Cortex of kidney (tissue), 1 donor: ENCODE measurements at places on chromosomes 16 and 17.

- DNase-seq = no peak
These were observed 131.8 kb downstream of the ABCC12 start for GRCh38 chr16:48024042-48024441.

DNA sequence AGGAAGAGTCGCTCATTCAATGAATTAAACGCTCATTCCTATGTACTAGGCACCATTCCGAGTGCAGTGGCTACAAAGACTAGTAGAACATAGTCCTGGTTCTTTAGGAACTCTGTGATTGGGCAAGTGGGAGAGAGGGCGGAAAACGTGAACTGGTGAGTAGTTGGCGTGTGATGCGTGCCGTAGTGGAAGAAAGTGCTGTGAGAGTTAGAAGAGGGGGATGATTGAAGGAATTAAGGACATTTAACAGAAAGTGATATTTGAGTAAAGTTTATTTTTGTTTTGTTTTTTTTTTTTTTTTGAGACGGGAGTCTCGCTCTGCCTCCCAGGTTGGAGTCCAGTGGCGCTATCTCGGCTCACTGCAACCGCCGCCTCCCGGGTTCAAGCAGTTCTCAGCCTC is 7.9 kb upstream of the SLFN14 start:
- no peak for DNase-seq

DNA sequence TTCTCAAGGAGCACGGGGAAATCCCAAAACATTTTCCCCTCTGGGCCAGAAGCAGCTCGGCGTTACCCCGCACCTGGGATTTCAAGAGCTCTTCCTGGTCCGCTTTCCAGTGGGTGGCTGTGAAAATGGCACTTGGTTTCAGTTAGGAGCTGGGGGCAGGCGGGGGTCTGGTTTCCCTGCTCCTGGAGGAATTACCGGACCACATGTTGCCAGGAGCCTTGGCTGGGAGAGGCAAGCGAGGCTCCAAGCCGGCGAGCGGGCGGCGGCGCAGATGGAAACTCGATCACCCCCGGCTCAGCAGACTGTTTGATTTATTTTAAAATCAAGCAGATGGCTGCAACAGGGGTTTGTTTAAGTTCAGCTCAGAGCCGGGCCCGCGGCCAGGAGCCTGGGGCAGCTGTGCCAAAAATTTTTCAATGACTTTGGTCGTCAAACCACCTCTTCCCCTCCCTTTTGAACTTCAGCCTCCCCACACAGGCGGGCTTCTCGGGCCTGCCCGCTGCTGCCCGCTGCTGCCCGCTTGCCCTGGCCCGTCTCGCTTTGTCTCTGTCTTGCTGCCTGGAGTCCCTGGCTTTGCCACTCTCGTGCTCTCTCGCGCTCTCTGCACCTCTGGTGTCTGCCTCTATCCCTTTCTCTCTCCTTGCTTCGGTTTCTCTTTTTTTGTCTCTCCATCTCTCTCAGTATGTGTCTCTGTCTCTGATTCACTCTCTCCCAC is 108.0 kb upstream of the CIBAR2 start:
- no peak for DNase-seq

GRCh38 chr17:68540981-68541380 is 28.8 kb downstream of the PRKAR1A start:
- DNase-seq = no peak

- no peak for DNase-seq
These were observed 23.7 kb upstream of the MED9 start for GRCh38 chr17:17453088-17453487.

DNA sequence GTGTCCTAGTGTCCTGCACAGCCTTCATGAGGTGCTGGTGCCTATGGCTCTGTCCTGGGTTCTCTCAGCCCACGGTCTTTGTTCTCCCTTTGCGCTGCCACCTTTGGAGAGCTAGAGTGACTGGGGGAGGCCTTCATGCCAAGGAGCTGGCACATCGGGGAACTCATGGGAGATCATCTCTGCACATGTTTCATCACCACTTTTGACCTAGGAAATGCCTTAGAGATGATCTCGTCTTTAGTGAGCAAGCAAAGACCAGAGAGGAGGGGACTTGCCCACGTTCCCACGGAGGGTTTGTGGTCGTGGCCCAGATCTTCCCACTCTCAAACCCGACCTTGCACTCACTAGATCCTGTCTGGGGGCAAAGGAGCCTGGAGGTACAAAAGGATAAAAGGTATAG is 23.5 kb downstream of the TBX4 start:
- no peak for DNase-seq
